ENCODE measurements at places on chromosomes 11 and 22.

- DNase-seq = no peak
Observed at GRCh38 chr11:26026078-26026477, 305.9 kb upstream of the ANO3 start.

GRCh38 chr22:24883432-24883831 lies 63.1 kb downstream of the LHFPL7 start:
- no peak for DNase-seq

DNA sequence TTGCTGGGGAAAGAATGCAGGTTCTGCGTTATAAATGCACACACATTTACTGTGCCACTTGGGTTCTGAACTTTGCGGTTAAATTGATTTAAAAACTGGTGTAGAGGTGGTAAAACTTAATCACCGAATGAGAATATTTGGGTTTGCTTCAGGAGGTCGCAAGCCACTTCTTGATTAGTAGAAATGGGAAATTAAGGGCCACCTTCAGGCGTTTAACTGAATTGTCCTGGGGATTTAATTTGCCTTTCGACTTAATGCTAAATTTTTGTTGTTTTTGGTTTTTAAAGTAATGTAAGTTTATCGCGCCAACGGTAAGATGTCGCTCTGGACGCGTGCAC lies 459 bp upstream of the NCR3LG1 start:
- DNase-seq = no peak

- DNase-seq = no peak
Observed at GRCh38 chr11:129968591-129969419, 33.8 kb downstream of the PRDM10 start.

- DNase-seq = peak; percentile 17
Observed at GRCh38 chr11:46392421-46393230, 1.1 kb upstream of the CHRM4 start.

- DNase-seq = no peak
Observed at GRCh38 chr11:82718307-82718706, 15.4 kb downstream of the FAM181B start.

DNA sequence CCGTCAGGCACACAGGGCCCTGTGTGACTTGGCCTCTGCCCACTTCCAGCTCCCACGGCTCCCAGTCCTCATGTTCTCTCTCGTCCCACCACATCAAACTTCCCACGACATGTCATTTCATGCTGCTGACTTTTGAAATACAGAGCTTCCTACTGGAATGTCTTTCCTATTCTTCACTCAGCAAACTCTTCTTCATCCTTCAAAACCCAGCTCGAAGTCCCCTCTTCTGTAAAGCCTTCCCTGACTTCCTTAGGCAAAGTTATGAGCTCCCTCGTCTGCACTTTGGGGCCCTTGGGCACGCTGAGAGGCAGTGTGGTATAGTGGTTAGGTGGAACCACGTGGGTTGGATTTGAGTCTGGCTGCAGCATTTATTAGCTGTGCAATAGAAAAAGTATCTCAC lies 37.8 kb upstream of the EIF3D start:
- no peak for DNase-seq

- no peak for DNase-seq
Observed at GRCh38 chr22:44613196-44613595, 88.8 kb upstream of the PRR5 start.

- no peak for DNase-seq
Observed at GRCh38 chr11:130189492-130190210, 30.1 kb downstream of the ST14 start.

DNA sequence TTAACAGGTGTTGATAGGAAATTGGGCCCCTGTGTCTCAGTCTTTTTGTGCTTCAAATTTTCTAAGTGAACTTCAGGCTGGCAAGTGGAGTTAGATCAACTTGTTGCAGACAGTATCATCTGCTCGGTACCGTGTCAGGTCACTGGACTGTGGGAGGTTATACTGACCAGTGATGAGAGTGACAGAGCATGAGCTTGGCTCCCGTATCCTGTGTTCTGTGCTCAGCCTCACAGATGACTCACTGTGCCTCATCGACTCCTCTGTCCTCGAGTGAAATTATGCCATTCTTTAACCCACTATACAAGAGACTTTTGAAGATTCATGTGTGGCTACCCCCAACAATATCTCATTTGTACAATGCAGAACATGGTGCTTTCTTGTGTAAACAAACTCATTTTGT lies 7.9 kb downstream of the GRAP2 start:
- no peak for DNase-seq

DNA sequence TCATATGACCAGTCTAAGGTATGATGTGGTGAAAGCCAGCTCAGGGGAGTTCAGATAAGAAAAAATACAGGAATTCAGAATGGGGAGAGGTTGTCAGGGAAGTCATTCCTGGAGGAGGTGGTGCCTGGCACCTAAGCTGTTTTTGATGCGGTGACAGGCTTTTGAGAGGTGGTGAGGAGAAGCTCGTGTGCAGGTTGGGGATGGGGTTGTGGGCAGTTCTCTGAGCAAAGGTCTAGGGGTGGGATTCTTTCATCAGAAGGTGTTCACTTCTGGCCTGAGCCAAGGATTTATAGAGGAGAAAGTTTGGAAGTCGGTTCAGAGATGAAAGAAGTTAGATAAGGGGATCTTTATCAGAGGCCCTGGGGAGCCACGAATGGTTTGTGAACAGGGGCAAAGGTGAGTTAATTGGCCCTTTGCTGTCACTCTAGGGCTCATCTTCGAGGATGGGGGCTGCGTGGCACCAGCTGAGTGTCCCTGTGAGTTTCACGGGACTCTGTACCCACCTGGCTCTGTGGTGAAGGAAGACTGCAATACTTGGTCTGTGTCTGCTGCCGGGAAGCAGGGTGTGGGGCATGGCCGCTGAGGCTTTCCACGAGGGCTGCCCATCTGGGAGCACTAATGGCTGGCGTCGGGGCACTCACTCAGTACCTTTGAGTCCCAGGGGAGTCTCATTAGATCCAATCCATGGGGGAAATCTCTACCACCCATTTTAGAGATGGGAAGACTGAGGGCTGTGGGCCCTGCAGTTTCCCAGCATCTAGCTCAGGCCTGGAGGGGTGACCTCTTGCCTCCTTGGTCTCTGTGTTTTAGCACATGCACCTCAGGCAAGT lies 13.4 kb downstream of the OTOG start:
- DNase-seq = no peak

DNA sequence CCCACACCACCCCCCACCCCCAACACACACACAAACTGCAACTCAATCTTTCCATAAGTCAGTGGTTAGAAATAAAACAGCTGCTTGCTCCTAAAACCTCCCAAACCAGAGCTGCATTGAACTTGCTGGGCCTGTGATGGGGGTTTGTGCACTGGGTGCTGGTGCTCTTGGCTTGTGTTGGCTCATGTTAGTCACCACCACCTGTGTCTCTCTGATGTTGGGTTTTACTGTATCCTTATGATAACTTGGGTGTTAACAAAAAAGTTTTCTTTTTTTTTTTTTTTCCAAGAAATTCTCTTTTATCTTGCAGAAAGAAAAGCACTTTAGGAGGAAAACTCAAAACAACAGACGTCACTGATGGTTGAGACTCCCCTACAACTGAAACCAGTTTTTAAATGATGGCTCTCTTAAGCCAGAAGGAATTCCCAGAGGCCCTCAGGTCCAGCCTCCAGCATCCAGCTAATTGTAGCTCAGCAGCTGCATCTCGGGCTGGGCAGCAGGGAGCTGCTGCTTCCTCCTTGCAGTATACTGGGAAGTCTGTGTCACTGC lies 79.9 kb upstream of the DRD2 start:
- DNase-seq = no peak

GRCh38 chr11:79440571-79441460 lies at the start of gene TENM4:
TENM4 (minus strand) TSS chr11:79441030; CDS start chr11:79069944, 371,086 bp downstream.
- peak; percentile 50 for DNase-seq
